ENCODE measurements at places on chromosomes 5 and 9.

DNA sequence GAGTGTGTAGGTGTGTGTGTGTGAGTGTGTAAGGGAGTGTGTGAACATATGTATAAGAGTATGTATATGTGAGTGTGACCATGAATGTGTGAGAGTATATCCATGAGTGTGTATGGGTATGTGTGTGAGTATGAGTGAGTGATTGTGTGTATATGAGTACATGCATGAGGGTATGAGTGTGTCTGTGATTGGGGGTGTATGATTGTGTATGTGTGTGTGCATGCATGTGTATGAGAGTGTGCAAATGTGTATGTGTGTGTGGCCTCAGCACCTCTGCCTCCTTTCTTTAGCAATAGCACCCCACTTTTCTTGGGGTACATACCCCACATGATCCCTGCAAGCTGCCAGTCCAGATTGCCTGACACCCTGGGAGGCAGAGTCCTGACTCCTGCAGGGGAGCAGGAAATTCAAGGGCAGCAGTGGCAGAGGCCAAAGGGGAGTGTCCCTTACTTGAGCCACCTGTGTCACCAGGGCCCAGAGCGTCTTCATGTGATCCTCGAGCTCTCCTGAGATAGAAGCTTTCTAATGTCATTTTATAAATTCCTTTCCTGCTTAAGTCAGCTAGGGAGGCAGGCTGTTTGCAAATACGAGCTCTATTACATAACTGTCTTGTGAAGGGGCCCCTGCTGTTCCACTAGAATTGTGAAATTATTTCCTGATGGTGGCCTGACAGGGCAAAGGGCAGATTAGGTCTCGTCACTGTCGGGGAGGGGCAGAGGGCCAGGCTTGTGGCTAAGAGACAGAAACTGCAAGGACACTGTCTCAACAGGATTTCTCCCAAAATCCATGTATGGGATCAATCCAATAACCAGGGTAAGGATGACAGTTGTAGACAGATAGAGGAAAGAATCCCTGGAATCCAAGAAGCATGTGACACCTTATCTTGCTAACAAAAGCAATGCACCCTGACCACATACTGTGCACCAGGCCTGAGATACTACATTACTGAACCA is 389.1 kb downstream of the GADD45G start:
- H3K4me3 ChIP-seq: no peak overlapping the region
- H3K27me3 ChIP-seq: no peaks in the 10 kb centered on the region
- no peaks in the 10 kb centered on the region for H3K36me3 ChIP-seq
- no peak for DNase-seq
- peaks cover 14% of the 10 kb centered on the region for H3K4me1 ChIP-seq

DNA sequence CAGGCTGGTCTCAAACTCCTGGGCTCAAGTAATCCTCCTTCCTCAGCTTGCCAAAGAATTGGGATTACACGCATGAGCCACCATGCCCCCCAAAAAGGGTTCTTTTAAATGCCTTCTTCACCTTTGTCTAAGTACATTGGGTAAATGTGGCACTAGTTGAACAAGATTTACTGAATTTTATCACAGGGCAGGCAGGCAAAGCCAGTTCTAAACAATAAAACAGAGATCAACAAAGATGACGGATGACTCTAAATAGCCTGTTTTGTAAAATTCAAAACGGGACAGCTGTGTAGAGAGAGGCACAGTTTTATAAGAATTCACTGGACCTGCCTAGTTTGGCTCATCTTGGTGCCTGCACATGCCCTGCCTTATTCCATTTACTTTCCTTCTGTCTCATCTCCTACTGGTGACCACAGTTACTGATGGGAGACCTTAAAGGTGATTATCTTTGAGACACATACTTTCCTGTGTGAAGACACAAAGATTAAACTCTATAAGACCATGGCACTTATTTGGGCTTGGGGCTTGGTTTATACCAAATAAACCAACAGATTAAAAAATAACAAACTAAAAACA is 149.6 kb upstream of the DMRT1 start:
- H3K4me3 ChIP-seq: no peak overlapping the region
- H3K27me3 ChIP-seq: peaks cover 5% of the 10 kb centered on the region
- peaks cover 13% of the 10 kb centered on the region for H3K4me1 ChIP-seq
- no peaks in the 10 kb centered on the region for H3K36me3 ChIP-seq
- H3K27ac ChIP-seq: no peak overlapping the region
- DNase-seq: no peak

DNA sequence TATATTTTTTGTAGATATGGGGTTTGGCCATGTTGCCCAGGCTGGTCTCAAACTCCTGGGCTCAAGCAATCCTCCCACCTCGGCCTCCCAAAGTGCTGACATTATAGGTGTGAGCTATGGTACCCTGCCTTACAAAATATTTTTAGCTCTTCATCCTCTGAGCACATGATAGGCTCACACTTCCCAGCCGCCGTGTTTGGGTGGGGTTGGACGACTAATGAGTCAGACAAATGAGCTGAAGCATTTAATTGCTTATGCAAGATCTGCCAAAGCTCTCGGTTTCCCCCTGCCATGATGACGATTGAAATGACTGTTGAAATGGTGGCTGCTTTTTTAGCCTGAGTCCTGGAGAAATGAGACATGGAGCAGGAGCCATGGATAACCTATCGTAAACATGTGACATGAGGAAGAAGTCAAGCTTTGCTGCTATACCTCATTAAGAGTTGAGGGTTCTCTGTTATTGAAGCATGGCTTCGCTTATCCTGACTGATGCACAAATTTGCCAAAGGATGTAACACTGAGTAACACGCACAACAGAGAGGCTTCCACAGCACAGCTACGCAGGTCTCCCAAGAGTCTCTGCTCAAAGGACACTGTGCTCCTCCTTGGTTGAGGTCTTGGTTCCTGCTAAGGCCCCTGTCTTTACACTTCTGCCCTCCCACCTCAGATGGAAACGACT is 48.2 kb upstream of the GFPT2 start:
- H3K4me3 ChIP-seq: no peak overlapping the region
- peaks cover 11% of the 10 kb centered on the region for H3K27me3 ChIP-seq
- no peak for DNase-seq
- H3K36me3 ChIP-seq: no peaks in the 10 kb centered on the region

- H3K36me3 ChIP-seq: no peaks in the 10 kb centered on the region
- peak; percentile 31 for DNase-seq
- peak overlapping the region; percentile 85 for H3K4me3 ChIP-seq
Measured at GRCh38 chr5:102295534-102296177, 428 bp downstream of the SLCO4C1 start.

GRCh38 chr5:41686191-41686590 is 175.8 kb upstream of the PLCXD3 start:
- no peaks in the 10 kb centered on the region for H3K4me1 ChIP-seq
- no peaks in the 10 kb centered on the region for H3K36me3 ChIP-seq
- DNase-seq: no peak
- H3K4me3 ChIP-seq: no peak overlapping the region
- peaks cover 20% of the 10 kb centered on the region for H3K27me3 ChIP-seq

GRCh38 chr9:116000748-116001329 is 152.8 kb upstream of the PAPPA start:
- H3K27me3 ChIP-seq: no peaks in the 10 kb centered on the region
- no peaks in the 10 kb centered on the region for H3K36me3 ChIP-seq
- DNase-seq: no peak
- no peak overlapping the region for H3K4me3 ChIP-seq
- no peak overlapping the region for H3K27ac ChIP-seq

- no peak for DNase-seq
- no peak overlapping the region for H3K27ac ChIP-seq
- H3K4me1 ChIP-seq: no peaks in the 10 kb centered on the region
- H3K36me3 ChIP-seq: no peaks in the 10 kb centered on the region
- peaks cover 2% of the 10 kb centered on the region for H3K27me3 ChIP-seq
Measured at GRCh38 chr9:130518943-130519799, 60.2 kb upstream of the FUBP3 start.
